ENCODE measurements at places on chromosomes 16 and 17.

- DNase-seq, result no peak
These were observed 10.1 kb downstream of the VAC14 start for GRCh38 chr16:70790815-70791214.

GRCh38 chr17:39665642-39666224, 584 bp downstream of the TCAP start:
- DNase-seq, result no peak

DNA sequence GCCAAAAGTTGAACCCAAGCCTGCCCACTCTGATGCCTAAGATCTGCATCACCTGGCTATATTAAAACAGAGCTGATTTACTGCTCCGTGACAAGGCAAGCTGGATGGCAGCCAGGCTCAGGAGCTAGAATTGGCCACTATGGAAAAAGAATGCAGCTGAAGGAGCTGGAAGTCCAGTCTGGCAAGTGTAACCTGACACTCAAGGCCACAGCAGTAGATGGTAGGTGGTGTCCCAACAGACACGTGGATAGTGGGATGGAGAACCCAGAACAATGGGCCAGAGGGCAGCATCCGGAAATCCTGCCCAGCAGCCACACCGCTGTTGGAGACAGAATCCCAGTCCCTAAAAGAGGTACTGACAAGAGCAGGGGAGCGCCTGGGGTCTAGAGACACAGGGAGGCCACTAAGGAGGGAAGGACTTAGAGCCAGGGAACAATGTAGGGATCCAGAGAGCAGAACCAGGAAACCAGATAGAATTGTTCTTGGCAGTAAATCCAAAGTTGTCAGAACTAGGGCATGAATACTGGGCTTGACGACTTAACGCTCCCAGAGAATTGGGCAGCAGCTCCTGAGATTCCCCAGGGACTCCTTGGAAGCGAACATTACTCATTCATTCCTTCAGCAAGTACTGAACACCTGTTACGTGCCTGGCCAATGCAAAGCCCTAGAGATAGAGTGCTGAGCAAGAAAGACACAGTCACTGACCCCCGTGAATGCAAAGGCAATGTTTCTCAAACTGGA, 85.7 kb downstream of the CDYL2 start:
- DNase-seq, result peak; percentile 64

DNA sequence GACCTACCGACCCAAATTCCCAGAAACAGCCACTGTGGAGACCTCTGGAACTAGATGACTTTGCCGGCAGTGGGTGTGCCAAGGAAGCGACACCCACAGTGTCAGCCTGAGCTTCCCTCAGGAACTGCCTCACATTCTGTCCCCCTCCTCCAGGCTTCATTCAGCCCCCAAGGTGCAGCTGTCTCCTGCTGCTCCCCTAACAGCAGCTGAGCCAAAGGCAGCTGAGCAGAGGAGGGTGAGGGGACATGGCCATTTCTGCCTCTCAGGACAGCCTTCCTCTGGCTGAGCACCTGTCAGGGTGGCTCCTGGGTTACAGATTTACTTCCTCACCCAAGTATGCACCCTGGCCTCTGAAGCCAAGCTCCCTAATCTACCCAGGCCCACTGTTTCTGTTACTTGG, 22.1 kb upstream of the MTMR4 start:
- no peak for DNase-seq

GRCh38 chr16:81616321-81617020, 162.6 kb upstream of the PLCG2 start:
- no peak for DNase-seq

- no peak for DNase-seq
These were observed 28.6 kb downstream of the EPN2 start for GRCh38 chr17:19265755-19266154.

- DNase-seq, result peak; percentile 90
These were observed at the start of gene TOB1 for GRCh38 chr17:50866261-50866949. Gene TOB1 (minus strand): TSS chr17:50866354. CDS start chr17:50864017, 2,337 bp downstream.

- DNase-seq, result no peak
These were observed 449.8 kb downstream of the SLC39A11 start for GRCh38 chr17:72642720-72643119.

DNA sequence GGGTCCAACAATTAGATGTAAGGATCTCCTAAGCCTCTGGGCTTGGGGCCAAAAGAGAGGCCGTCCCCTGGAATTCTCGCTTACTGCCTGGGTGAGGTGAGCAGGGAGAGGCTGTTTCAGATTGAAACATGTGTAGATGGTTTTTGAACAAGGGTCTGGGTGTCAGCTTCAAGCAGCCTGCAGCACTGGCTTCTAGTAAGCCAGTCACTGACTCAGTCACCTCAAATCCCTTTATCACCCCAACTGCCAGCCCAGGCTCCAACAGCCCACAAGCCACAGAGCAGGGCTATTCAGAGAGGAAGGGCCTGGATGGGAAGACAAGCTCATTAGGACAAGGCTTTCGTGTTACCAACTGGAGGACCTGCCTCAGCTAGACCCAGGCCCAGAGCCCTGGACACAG, 180.2 kb downstream of the CCT6B start:
- no peak for DNase-seq

DNA sequence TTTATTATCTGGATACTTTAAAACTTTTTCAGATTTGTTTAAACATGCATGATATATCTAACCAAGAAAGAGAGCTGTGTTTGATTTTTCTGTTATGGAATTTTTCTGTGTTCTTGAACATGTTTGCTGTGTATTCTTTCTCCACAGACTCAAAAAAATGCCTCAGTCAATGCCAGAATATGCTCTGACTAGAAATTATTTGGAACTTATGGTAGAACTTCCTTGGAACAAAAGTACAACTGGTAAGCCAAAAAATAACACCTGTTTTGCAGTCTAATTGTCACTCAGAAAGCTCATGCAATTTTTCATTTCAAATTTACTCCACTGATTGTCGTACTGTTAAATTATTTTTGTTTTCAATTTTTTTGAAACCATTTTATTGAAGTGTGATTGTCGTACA, 15.3 kb upstream of the ABCC11 start:
- no peak for DNase-seq

GRCh38 chr16:49491771-49492761, 118.5 kb downstream of the C16orf78 start:
- no peak for DNase-seq

DNA sequence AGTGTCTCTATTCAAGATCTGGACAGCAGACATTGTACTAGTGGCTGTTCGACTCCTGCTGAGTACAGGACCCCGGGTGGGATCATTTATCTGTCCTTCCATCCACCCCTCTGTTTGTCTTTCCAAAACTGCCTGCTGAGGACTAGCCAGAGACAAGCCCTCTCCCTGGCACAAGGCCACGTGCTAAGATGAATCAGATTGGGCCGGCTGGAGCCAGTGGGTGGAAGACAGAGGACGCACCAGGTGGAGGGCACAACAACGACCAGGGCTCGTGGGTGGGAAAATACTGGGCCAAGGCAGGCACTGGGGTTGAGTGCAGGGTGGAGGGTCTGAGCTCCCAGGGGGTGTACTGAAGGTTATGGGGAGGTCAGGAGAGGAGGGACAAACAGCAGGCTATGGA, 1.4 kb upstream of the CA7 start:
- no peak for DNase-seq

DNA sequence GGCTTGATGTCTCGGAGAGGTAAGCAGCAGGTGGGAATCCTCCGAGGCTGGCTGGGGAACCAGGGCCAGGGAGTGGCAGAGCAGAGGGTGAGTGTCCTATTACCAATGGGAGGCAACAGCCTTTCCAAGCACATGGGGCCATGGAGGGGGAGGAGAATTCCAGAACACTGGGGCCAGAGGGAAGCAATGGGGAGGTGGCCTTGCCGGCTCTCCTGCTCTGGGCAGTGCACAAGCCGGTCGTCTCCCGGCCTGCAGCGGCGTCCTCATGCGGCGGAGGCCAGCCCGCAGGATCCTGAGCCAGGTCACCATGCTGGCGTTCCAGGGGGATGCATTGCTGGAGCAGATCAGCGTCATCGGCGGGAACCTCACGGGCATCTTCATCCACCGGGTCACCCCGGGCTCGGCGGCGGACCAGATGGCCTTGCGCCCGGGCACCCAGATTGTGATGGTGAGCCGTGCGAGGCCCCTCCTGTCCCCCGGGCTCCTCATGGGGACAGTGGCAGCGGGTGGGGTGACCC, 21.9 kb downstream of the SGSH start:
- DNase-seq, result no peak

GRCh38 chr17:40952661-40953060, 14.1 kb downstream of the KRT39 start:
- DNase-seq, result peak; percentile 79

GRCh38 chr16:2415085-2415484, 14.2 kb upstream of the CCNF start:
- no peak for DNase-seq
